Right lung (tissue), 10 donors: ENCODE measurements at places on chromosomes 3 and 15. TPM values are rescaled to one million over a fixed set of nuclear protein-coding genes. Genes with fewer than 3 reads are reported as not detected.

CLEC3B gene
- 111 TPM for polyA plus RNA-seq

RETNLB gene
- polyA plus RNA-seq, result not detected

SRGAP3 gene
- 20.3 TPM for polyA plus RNA-seq

CLCN2 gene
- 12.5 TPM for polyA plus RNA-seq

- DNase-seq, result no peak
Measured at GRCh38 chr3:116265976-116266584, 179.2 kb downstream of the LSAMP start.

GRCh38 chr3:3705090-3705775, 94.0 kb upstream of the LRRN1 start:
- peak; percentile 54 for DNase-seq

DNA sequence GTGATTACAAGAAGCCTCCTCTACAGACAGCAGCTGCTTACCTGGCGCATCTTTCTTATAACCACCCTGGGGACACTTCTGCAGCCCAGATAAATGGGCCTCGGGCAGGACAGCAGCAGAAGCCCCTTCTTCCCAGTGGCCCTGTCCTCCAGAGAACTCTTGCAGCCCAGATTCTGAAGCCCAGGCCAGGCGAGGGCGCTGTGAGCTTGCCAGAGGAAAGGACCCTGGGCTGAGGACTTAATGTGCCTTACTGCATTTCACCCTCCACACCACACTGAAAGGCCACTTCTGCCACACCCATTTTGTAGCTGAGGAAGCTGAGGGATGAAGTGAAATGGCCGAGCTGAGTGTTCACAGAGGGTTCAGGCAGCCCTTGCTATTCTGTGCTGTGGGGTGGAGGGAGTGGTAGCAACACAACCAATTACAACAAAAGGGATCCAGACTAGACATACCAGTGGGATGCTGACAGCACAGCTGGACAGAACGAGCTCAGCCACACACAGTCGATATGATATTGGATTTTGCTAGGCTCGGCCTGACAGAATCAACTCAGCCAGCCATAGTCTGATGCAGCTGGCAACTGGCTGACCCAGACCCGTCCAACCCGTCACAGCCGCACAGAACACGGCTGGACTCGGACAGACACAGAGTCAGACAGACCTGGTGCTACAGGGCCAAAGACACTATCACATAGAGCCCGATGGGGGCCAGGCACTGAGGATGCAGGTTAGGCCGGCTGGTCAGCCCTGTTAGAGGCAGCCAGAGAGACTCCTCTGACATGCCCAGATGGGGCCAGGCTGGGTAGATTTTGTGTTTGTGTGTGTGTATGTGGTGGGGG, 7.3 kb downstream of the ACOX2 start:
- DNase-seq, result no peak

- no peak for DNase-seq
Measured at GRCh38 chr15:78256044-78256437, 8.3 kb upstream of the DNAJA4 start.

DNA sequence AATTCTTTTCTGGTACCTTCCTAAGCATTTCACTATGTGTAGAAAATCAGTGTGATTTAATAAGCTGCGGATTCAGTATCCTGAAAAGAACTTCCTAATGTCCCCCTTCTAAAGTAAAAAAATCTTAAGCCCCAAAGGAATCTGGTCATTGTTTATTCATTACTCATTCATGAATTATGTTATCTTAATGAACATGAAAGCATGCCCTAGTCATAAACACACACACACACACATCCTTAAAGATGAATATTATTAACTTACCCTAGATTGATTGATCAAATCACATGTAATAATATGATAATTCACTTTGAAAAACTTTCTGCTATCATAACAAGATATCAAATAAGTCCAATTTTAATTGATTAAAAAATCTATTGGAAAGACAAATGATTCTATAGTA, 96.4 kb upstream of the BFSP2 start:
- no peak for DNase-seq

GRCh38 chr3:102180280-102180931, 254.4 kb upstream of the ZPLD1 start:
- peak; percentile 45 for DNase-seq

DNA sequence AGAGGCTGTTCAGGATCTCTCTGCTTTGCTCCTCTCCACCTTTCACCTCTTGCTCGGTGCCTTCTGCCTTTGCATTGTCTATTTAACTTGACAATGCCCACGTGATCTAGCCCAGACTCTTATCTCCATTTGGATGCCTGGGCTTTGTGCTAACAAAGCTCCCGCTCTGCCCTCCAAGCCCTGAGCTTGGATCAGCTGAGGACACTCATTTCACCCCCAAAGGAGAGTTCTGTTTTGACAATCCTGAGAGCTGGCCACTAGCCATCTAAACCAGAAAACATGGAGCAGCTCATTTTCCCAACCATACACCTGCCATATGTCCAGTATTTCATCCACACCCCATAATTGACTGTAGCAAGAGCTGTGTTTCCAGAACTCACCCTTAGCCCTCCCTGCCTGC, 12.8 kb downstream of the GPR176 start:
- no peak for DNase-seq

- DNase-seq, result no peak
Measured at GRCh38 chr3:162738784-162739183, 1242.2 kb downstream of the OTOL1 start.

GRCh38 chr15:74365598-74366445, 1.6 kb downstream of the CYP11A1 start:
- no peak for DNase-seq
